ENCODE measurements at places on chromosomes 2 and 18.

- DNase-seq, result no peak
Measured at GRCh38 chr2:238069021-238069709, 8.4 kb downstream of the SCLY start.

DNA sequence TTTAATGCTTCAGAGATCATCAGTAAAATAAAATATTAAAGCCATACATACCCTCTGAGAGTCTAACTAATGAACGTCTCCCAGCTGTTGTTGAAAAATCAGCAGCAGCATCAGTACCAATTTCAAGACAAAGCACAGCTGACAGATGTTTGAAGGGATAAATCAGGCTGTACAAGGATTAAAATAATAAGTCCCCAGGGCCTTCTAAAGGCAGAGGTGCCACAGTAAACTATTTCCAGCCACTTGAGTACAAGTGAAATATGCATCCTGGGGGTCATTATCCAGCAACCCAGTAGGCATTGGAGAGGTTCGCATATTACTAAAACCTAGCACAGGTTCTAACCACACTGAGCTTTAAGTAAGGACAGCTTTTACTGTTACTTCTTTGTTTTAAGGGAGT is 76.9 kb downstream of the NXPH2 start:
- DNase-seq, result no peak

GRCh38 chr2:65420712-65421431 is 11.5 kb downstream of the SPRED2 start:
- no peak for DNase-seq

DNA sequence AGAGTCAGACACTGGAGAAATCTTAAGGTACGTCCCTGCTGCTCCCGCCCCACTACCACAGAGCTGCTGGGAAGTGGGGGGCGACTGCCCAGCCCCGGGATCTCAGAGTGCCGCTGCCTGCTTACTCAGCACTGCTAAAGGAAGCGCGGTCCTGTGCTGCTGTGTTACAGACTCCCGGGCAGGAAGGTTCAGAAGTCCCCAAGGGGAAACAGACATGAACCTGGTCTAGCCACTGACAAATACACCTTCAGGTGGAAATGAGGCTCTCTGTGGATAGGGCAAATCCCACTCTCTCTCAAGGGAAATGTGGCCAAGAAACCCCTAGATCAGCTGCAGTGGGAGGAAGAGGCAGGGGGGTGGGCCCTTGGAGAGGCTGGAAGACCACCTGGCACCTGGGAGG is 13.7 kb downstream of the MTERF4 start:
- DNase-seq, result no peak

- DNase-seq, result no peak
Measured at GRCh38 chr2:129499747-129500146, 479.7 kb upstream of the RAB6C start.

GRCh38 chr2:15798701-15799431 is 141.5 kb upstream of the MYCN start:
- DNase-seq, result no peak

- no peak for DNase-seq
Measured at GRCh38 chr18:25137197-25137472, 214.8 kb downstream of the ZNF521 start.

DNA sequence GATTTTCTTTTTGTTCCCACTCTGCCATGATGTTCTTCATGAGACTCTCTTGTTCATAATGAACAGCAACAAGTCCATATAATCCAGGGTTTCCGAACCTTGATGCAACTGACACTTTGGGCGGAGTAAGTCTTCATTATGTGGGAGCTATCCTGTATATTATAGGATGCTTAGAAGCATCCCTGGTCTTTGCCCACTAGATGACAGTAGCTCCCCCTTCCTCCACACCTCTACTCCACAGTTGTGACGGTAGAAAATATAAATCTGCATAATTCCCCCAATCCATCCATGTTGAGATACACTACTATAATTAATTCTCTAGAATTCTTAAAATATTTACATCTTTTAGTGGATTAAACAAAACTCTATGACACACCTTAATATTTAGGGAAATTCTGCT is 482.2 kb upstream of the CELF4 start:
- no peak for DNase-seq

GRCh38 chr18:50099725-50100407 is 95.1 kb downstream of the MYO5B start:
- no peak for DNase-seq

- DNase-seq, result no peak
Measured at GRCh38 chr18:49850636-49851035, 37.3 kb upstream of the ACAA2 start.

DNA sequence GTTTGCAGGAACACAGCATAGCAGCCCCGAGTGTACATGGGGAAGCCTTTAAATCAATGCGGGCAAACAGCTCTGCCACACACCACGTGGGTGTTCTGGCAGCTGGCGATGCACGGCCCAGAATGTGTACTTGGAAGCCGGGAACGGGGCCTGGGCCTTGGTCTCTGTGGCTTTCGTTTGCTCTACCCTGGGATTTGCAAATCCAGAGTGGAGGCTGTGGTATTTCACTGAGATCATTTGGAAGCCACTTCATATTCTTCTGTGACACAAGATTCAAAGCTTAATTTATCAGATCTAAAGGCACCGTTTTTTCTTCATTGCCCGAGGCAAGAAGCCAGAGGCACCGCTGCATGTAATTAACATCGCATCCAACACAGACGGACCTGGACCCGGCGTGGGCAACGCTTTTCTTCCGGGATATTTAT is 246.3 kb upstream of the MYT1L start:
- no peak for DNase-seq

GRCh38 chr2:104434966-104435365 is 418.9 kb upstream of the POU3F3 start:
- DNase-seq, result no peak

DNA sequence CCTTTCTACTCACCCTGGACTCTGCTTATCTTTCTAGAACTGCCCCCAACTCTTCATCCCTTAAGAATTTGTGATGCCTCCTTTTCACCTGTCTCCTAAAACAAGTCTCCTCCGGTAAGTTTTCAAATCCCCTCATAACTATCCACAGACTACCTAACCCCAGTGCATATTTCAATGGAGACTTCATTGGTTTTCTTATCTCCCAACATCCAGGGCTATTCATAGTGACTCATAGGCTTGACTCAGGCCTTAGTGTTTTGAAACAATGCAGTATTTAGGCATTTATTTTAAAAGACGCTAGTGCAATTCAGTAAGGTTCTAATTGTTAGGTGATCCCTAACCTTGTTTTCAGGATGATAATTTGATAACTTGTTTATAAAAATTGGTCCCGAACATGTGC is 399.2 kb downstream of the CPS1 start:
- DNase-seq, result no peak

DNA sequence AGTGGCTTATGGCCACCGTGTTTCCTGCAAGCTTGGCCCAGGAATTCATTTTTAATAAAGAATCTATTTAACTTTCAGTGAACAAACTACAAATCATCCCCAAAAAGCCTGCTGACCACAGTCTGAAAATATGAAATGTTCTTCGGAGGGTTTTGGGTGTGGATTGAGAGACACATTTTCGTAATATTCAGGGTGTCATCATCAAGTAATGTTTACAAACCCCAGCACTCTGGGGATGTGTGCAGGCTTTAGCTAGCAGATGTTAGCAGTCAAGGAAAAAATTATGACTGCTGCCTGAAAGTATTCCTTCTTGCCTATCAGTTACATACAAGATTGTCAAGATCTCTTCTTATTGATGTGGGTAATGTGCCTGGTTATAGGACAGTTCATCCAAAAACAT is 143.9 kb upstream of the FN1 start:
- DNase-seq, result no peak

- no peak for DNase-seq
Measured at GRCh38 chr2:30306522-30306921, 75.2 kb downstream of the LBH start.

- DNase-seq, result no peak
Measured at GRCh38 chr2:226760412-226761194, 39.0 kb downstream of the IRS1 start.

GRCh38 chr2:56227811-56228210 is 44.0 kb downstream of the CCDC85A start:
- no peak for DNase-seq

DNA sequence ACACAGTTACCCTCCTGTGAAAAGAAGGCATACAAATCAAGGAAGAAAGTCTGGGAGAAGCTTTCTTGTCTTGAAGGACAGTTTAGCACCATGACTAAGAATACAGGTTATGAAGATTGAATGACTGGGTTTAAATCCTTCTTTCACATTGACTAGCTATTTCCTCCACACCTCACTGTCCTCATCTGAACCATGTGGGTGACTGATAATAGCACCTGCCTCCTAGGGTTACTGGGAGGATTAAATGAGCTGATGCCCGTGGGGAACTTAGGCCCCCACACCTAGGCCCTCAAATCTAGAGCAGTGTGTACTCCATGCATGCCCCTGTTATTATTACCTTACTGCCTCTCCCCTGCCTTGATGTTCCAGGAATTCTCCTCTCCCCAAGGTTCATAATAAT is 202.9 kb downstream of the FBXO15 start:
- no peak for DNase-seq

DNA sequence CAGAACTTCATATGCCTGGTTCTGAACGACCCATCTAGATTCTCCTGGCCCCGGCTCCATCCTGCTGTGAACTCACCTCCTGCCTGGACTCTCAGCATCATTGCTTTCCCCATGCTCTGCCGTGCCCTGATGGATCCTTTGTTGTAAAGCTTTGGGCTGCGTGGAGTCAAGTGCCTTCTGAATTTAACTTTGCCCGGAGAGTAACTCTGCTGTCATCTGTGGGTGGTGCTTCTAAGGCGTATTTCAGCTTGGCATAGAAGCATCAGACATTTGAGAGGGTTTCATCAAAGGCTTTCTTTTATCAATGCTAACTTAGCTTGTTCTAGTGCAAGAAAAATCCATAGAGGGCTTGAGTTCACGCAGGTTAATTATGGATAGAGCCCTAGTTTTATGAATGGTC is 8.1 kb upstream of the GREB1 start:
- no peak for DNase-seq

DNA sequence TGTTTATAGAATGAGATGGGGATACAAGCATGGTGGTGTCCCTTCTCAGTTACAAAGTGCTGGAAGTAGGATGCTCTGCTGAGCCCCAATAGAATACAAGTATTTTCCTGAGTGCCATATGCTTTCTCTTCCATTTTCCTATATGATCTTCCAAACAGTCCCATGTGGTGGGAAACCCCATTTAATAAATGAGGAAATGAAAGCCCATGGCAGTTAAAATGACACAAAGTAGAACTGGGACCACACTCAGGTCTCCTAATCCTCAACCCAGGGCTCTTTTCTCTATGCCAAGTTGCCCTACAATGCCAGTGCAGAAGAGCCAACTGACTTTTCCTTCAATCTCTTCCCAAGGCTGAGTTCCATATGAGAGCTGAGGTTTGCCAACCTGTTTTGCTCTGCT is 210.2 kb upstream of the FBXO11 start:
- no peak for DNase-seq

DNA sequence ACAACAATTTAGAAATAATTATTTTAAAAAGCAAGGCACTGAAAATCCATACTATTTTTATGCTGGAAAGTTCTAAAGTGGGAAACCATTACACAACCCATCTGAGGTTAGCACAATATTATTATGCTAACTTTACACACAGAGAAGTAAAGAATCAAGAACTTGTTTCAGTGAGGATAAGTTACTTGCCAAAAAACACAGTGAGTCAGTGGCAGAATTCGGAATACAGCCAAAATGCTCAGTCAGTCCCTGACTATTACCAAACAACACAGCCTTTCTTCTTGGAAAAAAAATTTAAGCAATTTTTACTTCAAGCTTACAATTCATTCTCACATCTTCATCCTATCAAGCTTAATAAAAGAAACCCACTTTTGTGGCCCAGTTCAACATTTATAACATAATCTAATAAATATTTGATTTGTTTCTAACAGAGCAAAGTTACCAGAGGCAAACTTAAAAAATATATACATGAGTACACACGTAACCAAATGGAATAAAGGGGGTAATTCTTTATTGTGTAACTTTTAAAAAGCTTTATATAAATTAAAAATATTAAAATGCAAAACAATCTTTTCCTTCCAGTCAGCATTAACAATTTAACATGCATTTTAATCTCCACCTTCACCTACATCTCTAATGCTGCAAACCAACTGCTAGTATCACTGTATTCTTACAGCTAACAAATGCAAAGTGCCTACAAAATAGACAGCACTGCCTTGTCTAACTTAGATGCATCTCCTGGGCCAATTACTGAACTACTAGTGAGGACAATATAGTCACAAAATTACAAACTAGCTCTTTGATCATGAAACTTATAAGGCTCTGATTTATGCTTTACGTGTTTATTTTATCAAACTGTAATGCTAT is 55.2 kb downstream of the CCDC88A start:
- no peak for DNase-seq

DNA sequence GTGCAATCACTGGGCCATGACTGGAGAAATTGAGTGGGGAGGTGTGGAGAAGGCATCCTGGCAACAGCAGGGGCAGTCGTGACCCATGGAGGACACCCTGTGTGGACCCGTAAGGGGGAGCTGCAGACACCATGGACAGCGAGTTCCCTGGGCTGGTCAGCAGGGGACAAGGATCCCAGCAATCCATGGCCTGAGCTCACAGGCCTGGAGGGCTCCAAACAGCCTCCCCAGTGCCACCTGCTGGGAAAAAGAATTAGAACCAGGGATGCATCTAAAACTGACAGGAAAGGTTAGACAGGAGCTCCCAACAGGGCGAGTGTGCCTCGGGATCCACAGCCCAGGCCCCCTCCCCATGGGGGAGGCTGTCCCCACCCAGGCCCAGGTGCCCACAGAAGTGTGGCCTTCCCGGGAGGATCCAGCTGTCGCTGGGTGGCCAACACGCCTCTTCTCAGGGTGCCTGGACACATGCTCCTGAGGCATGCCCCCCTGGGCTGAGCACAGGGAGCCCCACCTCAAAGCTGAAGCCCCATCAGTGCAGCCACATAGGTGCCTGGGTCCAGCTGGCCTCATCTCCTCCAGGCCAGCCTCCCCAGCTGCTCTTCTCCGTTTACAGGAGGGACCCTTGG is 20.5 kb upstream of the KIF1A start:
- no peak for DNase-seq

DNA sequence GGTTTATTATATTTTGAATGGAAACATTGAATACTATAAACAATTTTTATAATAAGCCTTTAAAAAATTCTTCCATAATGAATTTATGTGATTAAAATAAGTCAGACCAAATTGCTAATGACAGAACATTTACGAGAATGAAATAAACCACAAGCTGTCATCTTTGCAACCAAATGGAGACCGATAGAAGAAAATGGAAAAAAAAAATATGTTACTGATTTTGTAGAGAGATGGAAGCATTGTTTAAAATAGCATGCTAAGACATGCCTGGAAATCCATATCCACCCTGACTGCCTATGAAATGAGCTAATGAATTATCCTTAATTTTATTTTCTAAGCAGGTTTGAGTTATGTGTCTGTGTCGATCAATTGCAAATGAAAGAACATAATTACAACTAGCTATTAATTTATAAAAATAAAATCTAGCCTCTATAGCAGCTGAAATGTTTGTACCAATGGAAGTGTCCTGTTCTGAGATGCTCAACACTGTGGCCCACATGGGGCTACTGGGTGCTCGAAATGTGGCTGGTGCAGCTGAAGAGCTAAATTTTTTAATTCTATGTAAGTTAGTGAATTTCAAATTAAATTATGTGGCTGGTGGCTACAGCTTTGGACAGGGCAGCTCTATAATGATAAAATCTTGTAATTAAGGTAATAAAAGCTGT is 832.8 kb downstream of the RNF144A start:
- no peak for DNase-seq
